ENCODE measurements at places on chromosomes 11 and 22. TPM values are rescaled to one million over a fixed set of nuclear protein-coding genes. Genes with fewer than 3 reads are reported as not detected.

DNA sequence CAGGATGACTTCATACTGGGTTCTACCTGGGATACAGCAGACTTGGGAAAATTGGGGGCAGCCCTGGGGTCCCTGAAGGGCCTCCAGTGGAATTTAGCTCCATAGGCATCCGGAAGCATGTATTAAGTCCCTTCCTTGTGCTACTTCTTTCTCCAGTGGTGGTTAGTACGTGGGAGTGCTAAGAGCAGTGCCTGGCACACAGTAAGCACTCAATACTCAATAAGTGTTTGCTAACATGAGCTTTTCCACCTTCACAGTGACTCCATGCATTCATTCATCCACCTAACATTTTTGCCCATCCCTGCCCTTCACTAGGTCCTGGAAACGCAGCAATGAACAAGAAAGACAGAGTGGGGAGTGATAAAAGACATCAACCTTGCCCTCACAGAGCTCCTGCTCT, 120.5 kb downstream of the MN1 start:
- no peak overlapping the region for H3K27ac ChIP-seq
- H3K36me3 ChIP-seq: no peaks in the 10 kb centered on the region
- no peaks in the 10 kb centered on the region for H3K4me1 ChIP-seq
- H3K27me3 ChIP-seq: peaks cover 3% of the 10 kb centered on the region
- no peak overlapping the region for H3K4me3 ChIP-seq

FUT4 gene
- total RNA-seq: 7.8 TPM

CHRM1 gene
- not detected for total RNA-seq

CHRDL2 gene
- total RNA-seq: not detected

GRCh38 chr11:19253817-19254216, 13.1 kb upstream of the E2F8 start:
- no peaks in the 10 kb centered on the region for H3K36me3 ChIP-seq
- DNase-seq: no peak
- no peak overlapping the region for H3K4me3 ChIP-seq
- H3K27me3 ChIP-seq: peaks cover 47% of the 10 kb centered on the region
- no peaks in the 10 kb centered on the region for H3K4me1 ChIP-seq

DNA sequence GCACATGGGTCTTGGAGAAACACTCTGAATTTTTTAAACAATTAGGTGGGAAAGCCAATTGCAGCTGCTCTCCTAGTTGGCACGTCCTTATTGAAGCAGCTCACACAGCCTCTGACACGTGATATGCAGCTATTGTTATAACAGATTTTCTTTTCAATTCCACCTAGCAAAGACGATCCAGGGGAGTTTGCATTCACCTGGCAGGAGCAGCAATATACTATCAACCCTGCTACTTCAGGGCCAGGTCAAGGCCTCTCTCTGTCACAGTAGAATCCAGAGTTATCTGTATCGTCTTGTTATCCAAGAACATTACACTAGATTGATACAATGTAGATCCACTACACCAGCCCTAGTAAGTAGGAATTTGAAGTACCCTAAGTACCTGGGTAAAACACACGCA, 8.3 kb downstream of the KRTAP5-11 start:
- H3K27ac ChIP-seq: no peak overlapping the region
- no peak for DNase-seq
- H3K27me3 ChIP-seq: peaks cover 5% of the 10 kb centered on the region
- no peaks in the 10 kb centered on the region for H3K4me1 ChIP-seq

ANO9 gene
- total RNA-seq: 88.2 TPM

DNA sequence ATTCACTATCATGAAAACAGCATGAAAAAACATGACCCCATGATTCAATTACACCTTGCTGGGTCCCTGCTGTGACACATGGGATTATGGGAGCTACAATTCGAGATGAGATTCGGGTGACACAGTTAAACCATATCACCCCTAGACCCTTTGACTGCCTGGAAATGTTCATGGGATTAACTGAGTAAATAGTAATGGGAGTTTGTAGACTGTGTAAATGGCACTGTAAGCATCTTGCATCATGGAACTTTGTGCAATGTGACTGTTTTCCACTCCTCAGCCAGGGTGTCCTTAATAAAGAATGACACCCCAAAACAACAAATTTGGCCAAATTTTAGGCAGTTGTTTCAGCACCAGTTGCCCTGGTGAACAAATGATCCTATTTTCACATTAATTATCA, 7.9 kb upstream of the SLC22A25 start:
- H3K4me1 ChIP-seq: no peaks in the 10 kb centered on the region
- no peak overlapping the region for H3K27ac ChIP-seq
- H3K27me3 ChIP-seq: peaks cover 28% of the 10 kb centered on the region
- no peak overlapping the region for H3K4me3 ChIP-seq
- no peak for DNase-seq
- H3K36me3 ChIP-seq: no peaks in the 10 kb centered on the region

PRG3 gene
- not detected for total RNA-seq

DNA sequence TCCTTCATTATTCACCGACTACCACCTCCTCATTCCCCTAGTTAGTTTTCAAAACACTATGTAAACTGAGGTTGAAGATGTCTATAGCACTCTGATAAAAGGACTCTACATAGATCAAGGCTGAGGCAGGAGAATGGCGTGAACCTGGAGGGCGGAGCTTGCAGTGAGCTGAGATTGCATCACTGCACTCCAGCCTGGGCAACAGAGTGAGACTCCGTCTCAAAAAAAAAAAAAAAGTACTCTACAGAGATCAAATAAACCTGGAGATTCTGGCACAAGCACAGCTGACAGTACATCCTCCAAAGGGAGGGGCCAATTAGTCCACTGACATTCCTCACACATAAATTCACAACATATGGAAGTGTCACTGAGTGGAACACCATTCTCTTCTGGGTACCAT, 31.0 kb downstream of the TSG101 start:
- no peak for DNase-seq
- H3K27ac ChIP-seq: no peak overlapping the region
- no peak overlapping the region for H3K4me3 ChIP-seq

DNA sequence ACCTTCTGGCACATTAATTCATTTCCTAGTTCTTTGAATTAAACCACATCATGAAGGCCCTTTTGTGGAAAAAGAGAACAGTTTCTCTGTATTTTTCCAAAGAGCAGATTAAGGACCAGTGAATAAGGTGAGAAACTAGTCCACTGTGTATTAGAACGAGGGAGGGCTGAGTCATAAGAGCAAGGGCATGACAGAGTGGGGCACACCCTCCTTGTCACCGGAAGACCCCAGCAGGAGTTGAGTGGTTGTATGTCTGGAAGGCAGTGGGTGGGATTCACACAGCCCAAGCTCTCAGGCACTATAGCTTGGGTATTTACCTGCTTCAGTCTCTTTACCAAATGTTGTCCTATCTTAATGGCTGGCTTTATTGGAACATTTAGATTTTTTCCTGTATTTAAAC, 86.8 kb downstream of the BMAL1 start:
- H3K27me3 ChIP-seq: no peaks in the 10 kb centered on the region
- peaks cover 21% of the 10 kb centered on the region for H3K36me3 ChIP-seq
- H3K27ac ChIP-seq: no peak overlapping the region
- H3K4me1 ChIP-seq: no peaks in the 10 kb centered on the region
- no peak for DNase-seq

DNA sequence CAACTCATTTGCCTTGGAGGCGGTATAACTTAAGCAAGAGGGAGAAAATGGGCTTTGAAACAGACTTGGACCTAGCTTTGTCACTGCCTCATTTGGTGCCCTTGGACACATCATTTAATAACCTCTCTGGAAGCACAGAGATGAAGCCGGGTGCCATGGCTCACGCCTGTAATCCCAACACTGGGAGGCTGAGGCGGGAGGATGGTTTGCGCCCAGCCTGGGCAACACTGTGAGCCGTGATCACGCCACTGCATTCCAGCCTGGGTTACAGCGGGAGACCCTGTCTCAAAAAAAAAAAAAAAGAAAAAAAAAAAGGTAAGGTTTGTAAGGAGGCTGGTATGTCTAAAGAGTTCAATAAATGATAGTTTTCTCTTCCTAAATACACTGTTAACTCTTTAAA, 806 bp downstream of the COA4 start:
- H3K27me3 ChIP-seq: no peaks in the 10 kb centered on the region
- H3K27ac ChIP-seq: peak overlapping the region; percentile 96
- peaks cover 27% of the 10 kb centered on the region for H3K4me1 ChIP-seq
- H3K36me3 ChIP-seq: peaks cover 35% of the 10 kb centered on the region

- no peak overlapping the region for H3K27ac ChIP-seq
- DNase-seq: no peak
- H3K4me3 ChIP-seq: no peak overlapping the region
- H3K36me3 ChIP-seq: no peaks in the 10 kb centered on the region
- H3K27me3 ChIP-seq: no peaks in the 10 kb centered on the region
These were observed 51.1 kb upstream of the LMO2 start for GRCh38 chr11:33942954-33943353.

GRCh38 chr11:34650528-34650927, 29.6 kb downstream of the EHF start:
- H3K36me3 ChIP-seq: no peaks in the 10 kb centered on the region
- peak overlapping the region; percentile 31 for H3K4me3 ChIP-seq
- H3K4me1 ChIP-seq: peaks cover 19% of the 10 kb centered on the region
- peak; percentile 67 for DNase-seq
- peak overlapping the region; percentile 73 for H3K27ac ChIP-seq

LYVE1 gene
- not detected for total RNA-seq

GRCh38 chr11:73995731-73996130, 13.1 kb upstream of the UCP2 start:
- peaks cover 56% of the 10 kb centered on the region for H3K4me1 ChIP-seq
- H3K27me3 ChIP-seq: no peaks in the 10 kb centered on the region
- peak; percentile 86 for DNase-seq

DNA sequence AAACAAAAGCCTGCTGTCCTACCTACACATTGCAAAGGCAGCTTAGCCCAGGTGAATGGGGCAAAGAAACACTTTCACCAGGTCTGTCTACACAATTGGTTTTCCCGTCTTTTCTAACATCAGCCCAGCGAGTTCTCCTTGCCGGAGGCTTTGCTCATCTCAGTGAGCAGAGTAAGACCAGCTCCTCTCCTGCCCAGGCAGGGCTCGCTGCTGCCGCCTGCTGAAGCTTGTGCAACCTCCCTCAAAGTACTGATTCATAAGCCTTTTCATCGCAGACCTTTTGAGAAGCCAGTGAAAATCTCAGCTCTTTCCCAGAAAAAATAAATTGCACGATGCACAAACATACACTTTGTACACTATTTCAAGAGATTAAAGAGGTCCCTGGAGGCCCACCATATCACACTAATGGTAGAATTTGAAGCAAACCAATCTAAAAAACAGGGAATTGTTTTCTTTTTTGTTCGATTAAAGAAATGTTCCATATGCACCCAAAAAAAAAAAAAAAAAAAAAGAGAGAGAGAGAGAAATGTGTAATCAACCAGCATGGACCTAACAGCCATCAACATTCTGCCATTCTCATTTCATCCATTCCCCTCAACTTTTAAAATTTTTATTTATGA, 328.1 kb upstream of the MPPED2 start:
- no peak overlapping the region for H3K4me3 ChIP-seq
- no peaks in the 10 kb centered on the region for H3K36me3 ChIP-seq
- peak; percentile 6 for DNase-seq
- H3K27ac ChIP-seq: no peak overlapping the region
- no peaks in the 10 kb centered on the region for H3K4me1 ChIP-seq

DNA sequence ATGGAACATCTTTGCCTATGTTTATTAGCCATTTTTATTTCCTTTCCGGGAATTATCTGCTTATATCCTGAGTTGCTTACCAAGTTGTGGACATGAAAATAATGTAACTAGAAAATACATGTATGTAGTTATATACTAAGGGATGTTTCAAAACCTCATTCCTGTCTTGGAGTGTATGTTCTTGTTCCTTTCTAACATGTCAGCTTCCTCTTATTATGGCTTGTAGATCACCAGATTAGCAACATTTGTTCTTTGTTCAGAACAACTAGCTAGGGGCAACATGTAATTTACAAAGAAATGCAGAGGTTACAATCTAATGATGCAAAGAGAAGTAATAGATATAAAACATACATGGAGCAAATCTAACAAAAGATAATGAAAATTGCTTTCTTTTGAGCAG, 13.1 kb upstream of the TMEM123 start:
- DNase-seq: no peak
- no peak overlapping the region for H3K27ac ChIP-seq
- H3K27me3 ChIP-seq: no peaks in the 10 kb centered on the region
- H3K4me3 ChIP-seq: no peak overlapping the region

DNA sequence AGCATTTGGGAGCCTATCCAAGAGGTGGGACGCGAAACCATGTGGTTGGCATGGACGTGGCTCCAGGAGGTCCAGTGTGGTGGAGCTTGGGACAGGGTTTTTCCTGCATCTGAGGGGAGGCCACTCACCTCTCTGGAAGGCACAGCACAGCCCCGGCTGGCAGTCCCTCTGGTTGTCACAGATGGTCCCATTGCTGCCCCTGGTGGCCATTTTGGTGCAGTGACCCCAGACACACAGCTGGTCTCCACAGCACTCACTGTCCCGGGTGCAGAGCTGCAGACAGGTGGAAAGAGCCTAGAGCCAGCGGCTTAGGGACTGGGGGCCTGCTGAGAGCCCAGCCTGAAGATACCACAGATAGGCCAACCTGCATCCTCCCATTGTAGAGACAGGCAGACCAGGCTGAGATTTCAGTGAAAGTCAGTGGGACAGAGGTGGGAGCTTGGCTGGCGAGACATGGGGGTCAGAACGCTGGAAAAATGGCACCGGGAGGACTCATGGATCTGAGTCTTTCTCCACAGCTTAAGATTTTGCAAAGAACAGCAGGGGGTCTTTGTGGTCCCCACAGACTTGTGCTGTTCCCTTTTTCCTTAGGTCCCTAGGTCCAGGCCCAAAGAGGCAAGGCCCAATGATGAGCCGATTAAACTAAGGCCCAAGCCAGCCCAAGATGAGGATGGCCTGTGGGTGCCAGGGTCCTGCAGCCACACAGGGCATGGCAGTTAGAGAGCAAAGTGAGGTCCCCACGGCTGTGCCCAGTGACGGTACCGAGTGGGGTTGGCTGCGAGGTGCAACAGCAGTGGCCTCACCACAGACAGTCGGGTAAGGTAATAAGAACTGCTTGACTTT, 41.4 kb downstream of the DKK3 start:
- peak; percentile 83 for DNase-seq
- H3K4me1 ChIP-seq: peaks cover 6% of the 10 kb centered on the region
- peak overlapping the region; percentile 31 for H3K27ac ChIP-seq
- H3K36me3 ChIP-seq: peaks cover 3% of the 10 kb centered on the region
- peaks cover 12% of the 10 kb centered on the region for H3K27me3 ChIP-seq
